ENCODE measurements at places on chromosomes 11 and 22.

DNA sequence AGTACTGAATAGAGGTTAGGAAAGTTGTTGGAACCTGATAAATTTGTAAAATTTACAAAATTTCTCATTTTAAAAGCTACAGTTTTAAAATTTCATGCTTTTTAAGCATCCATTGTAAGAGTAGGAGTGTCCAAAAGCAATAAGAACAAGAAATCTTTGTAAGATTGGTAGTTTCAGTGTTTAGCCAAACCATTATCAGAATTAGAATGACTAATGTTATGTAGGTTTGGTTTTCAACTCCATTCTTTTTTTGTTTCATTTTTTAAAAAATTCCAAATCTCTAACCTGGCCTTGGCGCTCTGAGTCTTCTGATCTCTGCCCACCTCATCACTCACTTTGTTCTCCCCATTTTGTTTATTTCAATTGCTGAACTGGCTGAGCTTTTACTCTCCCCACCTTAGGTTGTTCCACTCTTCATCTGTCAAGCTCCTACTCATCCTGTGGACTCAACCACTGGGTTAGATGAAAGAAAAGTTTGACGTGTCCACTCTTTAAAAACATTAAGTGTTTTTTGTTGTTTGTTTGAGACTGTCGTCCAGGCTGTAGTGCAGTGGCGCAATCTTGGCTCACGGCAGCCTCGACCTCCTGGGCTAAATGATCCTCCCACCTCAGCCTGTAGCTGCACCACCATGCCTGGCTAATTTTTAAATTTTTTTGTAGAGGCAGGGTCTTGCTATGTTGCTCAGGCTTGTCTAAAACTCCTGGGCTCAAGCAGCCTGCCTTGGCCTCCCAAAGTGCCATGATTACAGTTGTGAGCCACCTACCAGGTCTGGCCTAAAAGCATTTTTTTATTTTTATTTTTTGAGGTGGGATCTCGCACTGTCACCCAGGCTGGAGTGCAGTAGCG lies 14.0 kb downstream of the EP300 start:
- DNase-seq: peak; percentile 4

DNA sequence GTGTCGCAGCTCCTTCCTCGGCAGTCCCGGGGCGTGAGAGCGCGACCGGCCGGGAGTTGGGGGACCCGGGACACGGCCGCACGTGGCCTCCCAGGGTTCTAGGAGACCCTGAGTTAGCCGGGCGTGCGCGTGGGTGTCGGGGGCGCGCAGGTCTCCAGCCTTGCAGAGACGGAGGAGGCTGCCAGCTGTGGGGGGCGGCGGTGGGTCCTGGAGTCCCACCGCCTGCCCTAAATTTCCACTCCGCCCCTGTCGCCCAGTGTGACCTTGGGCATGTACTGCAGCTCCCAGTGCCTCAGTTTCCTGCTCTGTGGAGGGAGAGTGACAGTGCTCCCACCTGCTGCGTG lies 18.8 kb downstream of the RRP7A start:
- DNase-seq: no peak

DNA sequence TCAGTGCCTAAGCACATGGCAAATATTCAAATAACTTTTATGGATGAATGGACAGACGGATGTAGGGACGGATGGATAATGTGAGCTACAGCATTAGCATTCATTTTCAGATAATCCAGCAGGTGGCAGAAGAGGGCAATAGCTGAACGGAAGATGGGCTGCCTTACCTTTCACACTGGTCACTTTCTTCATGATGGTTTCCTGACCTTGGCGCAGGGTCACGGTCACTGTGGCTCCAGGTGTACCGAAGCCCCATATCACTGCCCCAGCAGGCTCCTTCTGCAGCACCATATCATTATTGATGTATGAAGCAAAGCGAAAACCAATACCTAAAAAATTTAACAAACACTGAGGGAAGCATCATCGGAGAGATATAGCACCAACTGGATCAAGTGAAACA lies 4.3 kb downstream of the SIAE start:
- DNase-seq: peak; percentile 76

DNA sequence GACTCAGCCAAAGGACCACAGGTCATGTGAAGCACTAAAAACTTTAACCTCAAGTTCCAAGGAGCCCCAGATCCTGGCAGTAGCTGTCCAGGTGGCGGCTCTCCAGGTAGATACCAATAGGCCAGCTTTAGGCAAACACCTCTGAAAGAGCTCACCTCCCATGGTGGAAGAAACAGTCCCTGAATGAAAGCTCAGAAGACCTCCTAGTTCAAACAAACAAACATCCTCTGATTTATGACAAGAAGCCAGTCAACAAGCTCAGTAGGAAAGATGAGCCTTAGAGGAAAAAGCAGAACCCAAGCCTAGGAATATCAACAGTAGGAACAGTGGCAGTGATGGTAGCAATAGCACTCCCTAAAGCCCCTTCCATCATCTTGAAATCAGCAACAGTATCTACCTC lies 17.2 kb downstream of the ABTB2 start:
- DNase-seq: no peak

GRCh38 chr11:106745941-106746340 lies 272.3 kb downstream of the GUCY1A2 start:
- DNase-seq: no peak

GRCh38 chr11:110094298-110095285 lies 1.4 kb downstream of the ZC3H12C start:
- peak; percentile 36 for DNase-seq

GRCh38 chr11:92324890-92325289 lies 100.3 kb downstream of the FAT3 start:
- no peak for DNase-seq

DNA sequence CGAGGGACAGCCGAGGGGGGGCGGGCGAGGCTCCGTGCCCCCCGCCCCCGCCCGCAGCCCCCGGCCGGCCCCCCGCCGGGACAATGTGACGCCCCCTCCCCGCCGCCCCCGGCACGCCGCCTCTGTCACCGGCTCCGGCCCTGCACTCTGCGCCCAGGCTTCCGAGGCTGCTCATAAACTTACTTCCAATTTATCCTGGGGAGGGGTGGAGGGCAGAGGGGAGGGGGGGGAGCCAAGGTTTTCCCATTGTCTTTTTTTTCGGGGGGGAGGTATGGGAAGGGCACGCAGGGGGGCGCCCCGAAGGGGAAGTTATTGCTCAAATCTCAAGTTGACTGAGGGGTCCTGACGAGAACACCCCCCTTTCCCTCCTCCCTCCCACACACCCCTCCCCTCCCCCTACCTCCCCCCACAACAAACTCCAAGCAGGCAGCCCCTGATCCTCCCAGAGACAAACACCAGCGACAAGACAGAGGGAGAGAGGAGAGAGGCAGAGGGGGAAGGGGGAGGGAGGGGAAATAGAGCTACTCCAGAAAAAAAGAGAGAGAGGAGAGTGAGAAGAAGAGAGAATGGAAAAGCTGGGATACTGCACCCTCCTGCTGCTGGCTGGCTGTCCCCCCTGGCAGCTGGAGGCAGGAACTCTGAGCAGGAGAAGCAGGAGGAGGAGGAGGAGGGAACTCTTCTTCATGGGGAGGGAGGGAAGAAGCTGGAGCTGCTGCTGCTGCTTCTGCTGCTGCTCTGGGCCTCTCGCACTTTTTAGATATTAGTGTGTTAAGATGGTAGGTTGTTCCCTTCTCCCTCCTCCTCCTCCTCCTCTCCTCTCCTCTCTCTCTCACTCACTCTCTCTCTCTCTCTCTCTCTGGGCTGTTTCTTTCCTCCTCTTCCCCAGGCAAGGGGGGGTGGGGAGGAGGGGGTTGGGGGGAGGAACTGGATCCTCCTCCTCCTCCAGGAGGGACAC lies 631 bp downstream of the PHF21A start:
- peak; percentile 66 for DNase-seq
